ENCODE measurements at places on chromosomes 4 and X.

DNA sequence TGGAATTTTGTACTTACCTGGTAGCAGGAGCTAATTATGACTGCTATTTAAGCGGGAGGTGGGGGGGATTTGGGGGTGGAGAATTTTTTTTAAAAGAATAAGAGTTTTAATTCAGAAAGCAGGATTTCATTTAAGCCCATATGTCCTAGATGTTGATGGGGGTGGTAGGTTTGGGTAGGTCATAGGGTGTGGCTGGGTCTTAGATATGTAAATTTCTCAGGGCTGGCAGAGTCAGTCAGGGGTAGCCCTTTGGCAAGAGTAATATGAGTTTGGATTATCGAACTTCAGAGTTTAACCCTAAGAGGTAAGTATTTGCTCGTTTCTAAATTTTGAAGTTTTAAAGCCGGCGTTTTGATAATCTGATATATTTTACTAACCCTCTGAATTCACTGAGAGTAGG is 35.2 kb upstream of the COX18 start:
- DNase-seq: no peak

GRCh38 chr4:42995343-42995944 is 102.9 kb downstream of the GRXCR1 start:
- no peak for DNase-seq

DNA sequence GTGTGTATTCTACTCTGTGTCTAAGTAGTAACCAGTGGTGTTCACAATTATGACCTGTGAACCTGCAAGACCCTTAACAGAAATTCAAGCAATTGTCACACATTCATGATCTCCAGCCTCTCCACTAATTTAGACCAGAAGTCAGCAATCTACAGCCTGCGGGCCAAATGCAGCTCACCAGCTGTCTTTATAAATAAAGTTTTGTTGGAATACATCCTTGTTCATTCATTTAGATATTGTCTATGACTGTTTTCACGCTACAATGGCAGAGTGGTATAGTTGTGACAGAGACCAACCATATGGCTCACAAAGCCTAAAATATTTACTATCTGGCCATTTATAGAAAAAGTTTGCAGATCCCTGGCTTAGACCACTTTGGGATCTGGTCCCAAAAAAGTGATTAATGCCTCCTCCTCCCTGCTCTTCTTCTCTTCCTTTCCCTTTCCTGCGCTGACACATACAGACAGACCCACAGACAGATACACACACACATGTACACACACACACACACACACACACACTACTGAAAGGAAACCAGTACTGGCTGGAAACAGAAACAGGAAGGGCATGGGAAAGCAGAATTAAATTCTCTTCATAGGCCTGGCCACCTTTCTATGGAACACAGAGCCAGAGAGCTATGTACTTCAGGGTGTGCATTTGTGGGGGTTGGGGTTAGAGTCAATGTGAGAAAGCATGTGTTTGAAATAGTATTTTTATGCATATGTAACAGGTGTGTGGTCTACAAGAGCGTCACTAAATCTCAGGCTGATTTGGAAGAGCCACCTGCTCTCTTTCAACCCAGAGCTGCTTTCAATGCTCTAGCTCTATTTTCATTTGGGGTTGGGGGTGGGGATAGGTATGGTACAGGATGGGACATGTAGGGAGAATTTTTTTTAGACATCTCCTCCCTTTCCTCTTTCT is 49.7 kb upstream of the TMEM164 start:
- DNase-seq: no peak

DNA sequence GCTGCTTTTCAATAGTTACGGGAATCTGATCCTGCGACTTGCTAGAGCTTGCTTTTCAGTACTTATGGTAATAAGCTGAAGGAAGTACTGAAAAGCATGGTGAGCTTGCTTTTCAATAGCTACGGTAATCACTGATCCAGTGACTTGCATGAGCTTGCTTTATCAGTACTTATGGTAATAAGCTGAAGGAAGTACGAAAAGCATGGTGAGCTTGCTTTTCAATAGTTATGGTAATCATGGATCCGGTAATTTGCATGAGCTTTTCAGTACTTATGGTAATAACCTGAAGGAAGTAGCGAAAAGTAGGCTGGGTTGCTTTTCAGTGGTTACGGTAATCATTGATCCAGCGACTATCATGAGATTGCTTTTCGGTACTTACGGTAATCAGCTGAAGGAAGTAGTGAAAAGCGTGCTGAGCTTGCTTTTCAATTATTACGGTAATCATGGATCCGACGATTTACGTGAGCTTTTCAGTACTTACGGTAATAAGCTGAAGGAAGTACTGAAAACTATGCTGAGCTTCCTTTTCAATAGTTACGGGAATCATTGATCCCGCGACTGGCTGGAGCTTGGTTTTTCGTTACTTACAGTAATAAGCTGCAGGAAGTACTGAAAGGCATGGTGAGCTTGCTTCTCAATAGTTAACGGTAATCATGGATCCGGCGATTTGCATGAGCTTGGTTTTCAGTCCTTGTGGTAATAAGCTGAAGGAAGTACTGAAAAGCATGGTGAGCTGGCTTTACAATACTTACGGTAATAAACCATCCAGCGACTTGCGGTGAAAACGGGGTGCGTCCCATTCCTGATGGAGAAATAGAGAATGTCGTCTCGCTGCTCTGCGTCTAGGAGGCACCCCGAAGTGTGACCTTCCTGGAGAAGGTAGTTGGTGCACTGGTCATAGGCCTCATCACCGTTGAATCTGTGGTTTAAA is 6.5 kb downstream of the CRLF2 start:
- no peak for DNase-seq

- DNase-seq: no peak
These were observed 296.2 kb upstream of the FAT1 start for GRCh38 chr4:187019896-187020295.

DNA sequence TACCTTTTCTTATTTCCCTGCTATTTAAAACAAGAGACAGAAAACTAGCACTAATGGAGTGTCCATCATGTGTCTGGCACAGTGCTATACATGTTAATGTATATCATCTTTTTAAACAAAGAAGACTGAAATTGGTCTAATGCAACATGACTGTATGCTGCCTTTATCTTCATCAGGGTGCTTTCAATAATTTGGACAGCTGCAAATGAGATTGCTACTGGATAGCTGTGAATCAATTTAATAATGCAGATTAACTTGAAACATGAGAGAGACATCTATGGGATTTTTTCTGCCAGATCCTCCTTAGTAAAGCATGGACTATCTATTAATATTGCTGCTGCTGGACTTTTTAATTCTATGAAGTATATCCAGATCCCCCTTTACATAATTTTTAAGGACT is 255.3 kb upstream of the ATOH1 start:
- DNase-seq: no peak

All from stimulated activated CD8-positive, alpha-beta memory T cell treated with anti-CD3 and anti-CD28 coated beads, Interleukin-4, amount 100 ng/mL, for 4 hours (primary cell).